ENCODE measurements at places on chromosomes 11 and 22.

GRCh38 chr11:73340164-73340563 lies 32.1 kb downstream of the ARHGEF17 start:
- DNase-seq, result no peak

- no peak for DNase-seq
Observed at GRCh38 chr11:130706572-130706971, 209.7 kb downstream of the SNX19 start.

GRCh38 chr11:26623076-26623659 lies 51.1 kb upstream of the MUC15 start:
- no peak for DNase-seq

- DNase-seq, result no peak
Observed at GRCh38 chr11:44716256-44716655, 10.5 kb upstream of the TSPAN18 start.

DNA sequence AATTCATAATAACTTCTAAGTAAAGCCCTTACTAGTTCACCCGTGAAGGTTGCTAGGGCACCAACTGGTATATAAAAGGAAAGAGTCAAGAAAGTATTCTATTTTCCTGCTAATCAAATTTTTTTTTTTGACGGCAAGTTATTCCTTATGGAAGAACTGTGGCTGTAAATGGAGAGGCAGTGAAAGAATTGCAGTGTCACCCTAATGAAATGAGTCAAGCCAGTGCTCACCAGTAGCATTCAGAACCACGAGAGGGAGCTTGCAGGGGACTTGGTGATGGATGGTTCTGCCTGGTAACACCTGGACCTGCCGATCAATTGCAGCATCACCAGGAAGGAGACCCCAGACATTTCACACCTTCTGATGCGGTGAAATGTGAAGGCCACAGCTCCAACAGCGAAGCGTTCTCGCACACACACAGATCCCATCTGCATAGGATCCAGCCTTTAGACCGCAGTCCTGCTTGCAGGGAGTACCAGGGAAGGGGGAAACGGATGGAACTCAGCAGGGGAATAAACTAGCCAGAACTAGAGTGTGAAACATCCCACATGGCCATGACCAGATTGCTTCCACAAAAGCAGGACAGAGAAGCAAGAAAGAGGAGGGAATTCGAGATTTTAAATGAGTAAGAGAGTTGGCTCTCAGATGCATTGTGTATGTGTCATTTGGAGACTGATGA lies 326.2 kb downstream of the TBC1D22A start:
- DNase-seq, result no peak

Data from activated CD4-positive, CD25-positive, alpha-beta regulatory T cell treated with anti-CD3 and anti-CD28 coated beads, Interleukin-2, amount 50 U/mL, for 72 hours (primary cell).